Activated T-cell treated with anti-CD3 and anti-CD28 coated beads, Interleukin-2, amount 50 U/mL, for 4 hours (primary cell): ENCODE measurements at places on chromosomes 11 and 22. TPM values are rescaled to one million over a fixed set of nuclear protein-coding genes. Genes with fewer than 3 reads are reported as not detected.
A peak's percentile ranks its signal among the peaks of the same experiment; 100 is the strongest.

UBASH3B gene
- total RNA-seq, result 37.6 TPM

CDC42BPG gene
- 0.18 TPM for total RNA-seq

DNA sequence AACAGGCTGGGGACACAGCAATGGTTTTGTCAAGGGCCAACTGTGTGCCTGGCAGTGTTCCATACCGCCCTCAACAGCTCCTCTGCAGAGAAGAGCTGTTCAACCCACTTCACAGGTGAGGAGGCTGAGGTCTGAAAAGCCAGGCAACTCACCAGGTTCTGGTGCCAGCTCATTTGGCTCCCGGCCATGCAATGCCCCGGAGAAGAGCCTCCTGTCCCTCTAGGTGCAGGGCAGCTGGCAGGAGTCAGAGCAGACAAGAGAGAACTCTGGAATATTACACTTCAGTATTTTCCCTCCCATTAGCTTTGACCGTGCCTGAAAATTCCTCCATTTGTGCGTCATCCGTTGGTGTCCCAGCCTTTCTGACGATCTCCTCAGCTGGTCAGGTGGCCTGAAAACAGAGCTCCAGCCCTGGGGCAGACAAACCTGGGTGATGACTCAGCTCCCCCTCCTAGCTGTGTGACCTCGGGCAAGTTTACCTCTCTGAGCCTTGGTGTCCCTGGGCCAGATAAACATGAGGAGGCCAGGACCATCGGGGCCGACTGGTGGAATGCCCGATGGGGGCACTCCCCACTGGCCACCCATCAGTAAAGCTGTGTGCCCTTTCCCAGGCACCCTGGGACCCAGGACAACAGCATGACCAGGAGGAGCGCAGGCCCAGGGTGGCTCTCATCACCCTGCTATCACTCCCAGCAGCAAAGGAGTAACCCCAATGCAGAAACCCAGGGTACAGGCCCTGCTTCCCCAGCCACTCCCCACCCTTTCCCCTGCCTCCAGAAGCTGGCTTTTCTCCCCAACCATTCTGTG lies 9.6 kb upstream of the C1QTNF6 start:
- DNase-seq, result no peak

GRCh38 chr11:9735919-9736318 lies 72.0 kb downstream of the SWAP70 start:
- no peak for DNase-seq

HTR3B gene
- not detected for total RNA-seq

CCDC88B gene
- total RNA-seq, result 96.2 TPM

- no peak for DNase-seq
Observed at GRCh38 chr11:62985041-62985750, 429 bp upstream of the SLC22A6 start.

SLC22A8 gene
- not detected for total RNA-seq

DNA sequence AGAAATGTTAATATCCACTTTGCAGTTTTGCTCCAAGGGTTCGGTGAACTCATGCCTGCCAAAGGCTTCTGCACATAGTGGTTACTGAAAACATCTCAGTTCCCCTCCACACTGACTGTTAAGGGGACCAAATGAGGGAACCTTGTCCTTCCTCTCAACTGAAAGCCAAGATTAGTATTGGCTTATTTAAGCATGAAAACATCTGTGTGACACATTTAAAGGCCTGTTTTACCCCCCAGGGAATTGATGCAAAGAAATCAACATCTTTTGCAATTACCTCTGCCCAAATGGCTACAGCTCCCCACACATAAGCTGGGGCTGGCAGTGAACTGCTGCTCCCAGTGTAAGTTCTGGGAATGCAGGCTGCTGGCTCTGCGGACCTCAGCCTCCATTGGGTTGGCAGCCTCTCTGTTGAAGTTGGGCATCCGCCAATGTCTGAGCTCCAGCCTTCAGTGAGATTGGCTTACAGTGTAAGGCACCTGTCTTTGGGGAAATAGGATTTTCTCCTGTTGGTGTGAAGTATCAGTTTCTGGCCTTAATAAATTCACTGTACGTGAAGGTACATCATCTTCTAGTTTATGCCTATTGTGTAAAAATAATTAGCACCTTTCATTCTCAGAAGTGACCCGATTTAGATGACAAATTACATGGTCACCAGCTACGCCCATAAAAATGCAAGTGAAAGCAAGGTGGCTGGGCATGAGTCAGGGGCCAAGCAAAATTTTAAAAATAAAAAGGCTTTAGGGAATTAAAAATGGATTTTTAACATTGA lies 213.4 kb upstream of the SYN3 start:
- no peak for DNase-seq

LMO2 gene
- 0.18 TPM for total RNA-seq

GRCh38 chr22:50118557-50119168 lies 28.9 kb downstream of the MOV10L1 start:
- no peak for DNase-seq

OR52A5 gene
- total RNA-seq, result not detected

GRCh38 chr22:49439373-49439772 lies 388.3 kb downstream of the BRD1 start:
- DNase-seq, result no peak

DNA sequence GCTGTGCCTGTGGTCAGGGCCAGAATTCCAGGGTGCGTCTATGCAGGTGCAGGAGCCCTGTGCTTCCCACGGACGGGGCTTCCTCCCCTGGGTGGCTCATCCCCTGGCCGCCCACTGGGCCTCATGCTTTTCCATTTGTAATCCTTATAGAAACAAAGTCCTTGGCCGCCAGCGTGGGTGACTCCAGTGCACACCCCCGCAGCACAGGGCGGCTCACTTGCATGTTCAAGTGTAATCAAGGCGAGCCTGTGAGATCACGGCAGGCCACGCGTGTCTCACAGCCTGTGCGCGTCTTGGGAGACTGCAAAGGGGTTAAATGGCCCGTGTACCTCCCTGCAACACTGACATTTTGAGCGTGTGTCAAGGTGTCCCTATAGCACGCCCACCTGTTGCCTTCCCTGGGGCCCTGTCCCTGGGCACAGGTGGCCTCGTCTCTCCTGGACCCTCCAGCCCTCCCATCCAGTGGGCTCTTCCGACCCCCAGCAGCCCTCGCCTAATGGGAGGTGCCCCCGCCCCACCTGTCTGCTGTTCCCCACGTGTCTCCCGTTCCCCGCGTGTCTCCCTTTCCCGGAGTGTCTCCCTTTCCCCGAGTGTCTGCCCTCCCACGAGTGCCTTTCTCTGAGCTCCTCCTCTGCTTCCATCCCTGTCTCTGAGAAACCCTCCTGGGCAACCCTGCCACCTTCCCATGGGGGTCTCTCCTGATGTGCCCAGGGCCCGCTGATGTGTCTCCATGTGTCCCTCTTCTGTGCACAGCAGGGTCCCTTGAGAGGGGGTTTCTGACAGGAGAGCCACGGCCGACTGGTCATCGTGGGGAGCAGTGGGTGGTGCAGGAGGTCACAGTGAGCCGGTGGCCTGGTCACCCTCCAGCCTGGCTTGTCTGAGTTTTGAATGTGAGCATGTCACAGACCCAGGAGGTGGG lies 1215.3 kb downstream of the BRD1 start:
- DNase-seq, result no peak

DNA sequence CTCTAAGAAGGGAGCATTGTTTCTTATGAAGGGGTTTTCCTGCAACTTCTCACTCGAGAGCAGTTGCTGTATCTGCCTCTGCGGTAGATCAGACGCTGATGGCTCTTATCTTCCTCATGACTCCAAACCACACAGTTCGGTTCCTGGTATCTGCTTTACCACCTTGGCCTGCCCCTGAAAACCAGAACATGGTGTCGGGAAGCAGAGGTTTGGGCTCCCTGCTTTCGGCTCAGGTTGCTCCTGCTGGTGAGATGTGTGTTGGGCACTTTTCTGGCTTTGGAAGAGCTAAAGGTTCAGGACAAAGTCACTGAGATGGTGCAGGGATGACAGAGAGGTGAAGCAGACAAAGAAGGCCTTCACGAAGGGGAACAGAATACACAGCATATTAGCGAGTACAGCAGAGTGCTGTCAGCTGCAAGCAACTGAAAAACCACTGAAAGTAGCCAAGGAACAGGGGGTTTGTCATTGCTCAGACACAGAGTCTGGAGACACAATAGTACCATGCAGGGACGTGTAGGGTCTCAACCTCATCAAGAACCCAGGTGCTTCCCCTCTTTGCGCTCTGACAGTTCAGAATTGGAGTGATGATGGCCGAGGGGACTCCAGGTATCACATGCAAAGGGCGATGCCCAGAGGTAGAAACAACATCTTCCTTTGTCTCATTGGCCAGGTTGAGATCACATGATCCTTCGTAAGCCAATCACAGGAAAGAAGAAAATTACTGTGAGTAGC lies 11.9 kb upstream of the CSF2RB start:
- DNase-seq, result no peak

DNA sequence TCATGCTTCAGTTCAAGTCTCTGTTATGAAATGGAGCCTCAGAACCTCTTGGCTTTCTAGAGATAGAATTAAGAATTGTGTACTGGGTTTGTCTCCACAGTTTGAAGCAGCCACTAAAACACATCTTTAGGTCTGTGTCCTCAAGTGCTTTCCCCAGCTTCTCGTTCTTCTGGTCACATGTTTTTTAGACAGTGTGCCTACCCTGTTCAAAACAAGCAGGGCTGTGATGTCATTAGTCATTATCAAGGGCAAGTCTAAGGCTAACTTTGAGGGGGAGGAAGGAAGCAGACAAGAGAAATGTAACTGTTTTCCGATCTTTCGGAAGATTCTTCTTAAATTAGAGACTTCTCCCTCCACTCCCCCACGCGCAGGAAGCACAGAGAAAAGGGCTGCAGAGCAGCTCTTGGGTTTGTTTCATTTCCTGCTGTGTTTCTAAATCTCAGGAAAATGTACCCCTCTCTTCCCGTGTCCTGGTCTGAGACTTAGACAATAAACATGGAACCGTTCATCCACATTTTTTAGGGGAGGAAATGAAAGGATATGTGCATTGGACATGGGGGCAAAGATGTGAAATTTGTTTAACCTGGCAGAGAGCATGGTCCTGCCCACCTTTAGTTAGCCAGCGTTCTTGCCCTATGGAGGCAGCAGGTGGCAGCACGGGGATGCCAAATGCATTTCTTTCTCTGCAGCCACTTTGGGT lies 3.1 kb downstream of the AKIP1 start:
- DNase-seq, result peak; percentile 37

DNA sequence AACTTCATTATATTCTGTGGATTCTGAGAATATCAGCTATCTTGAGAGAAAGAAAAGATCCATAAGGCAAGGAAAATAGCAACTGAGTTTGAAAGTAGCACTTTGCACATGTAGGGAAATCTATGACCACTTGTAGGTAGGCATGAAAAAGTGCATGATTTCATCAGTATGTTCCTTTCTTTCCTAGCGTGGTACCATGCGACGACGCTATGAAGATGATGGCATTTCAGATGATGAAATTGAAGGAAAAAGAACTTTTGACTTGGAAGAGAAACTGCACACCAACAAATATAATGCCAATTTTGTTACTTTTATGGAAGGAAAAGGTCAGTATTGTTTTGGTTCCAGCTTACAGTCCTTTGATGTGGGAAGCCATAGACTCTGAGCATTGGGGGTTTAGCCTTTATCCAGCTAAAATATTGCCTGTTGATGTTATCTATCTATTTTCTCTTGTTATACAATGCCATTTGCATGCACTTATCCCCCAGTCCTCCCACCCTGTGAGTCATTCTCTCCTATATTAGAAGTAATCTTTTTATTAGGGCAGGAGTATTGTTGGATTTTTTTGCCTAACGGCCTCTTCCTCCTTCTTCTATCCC lies 60.9 kb downstream of the KDM2A start:
- DNase-seq, result no peak

DNA sequence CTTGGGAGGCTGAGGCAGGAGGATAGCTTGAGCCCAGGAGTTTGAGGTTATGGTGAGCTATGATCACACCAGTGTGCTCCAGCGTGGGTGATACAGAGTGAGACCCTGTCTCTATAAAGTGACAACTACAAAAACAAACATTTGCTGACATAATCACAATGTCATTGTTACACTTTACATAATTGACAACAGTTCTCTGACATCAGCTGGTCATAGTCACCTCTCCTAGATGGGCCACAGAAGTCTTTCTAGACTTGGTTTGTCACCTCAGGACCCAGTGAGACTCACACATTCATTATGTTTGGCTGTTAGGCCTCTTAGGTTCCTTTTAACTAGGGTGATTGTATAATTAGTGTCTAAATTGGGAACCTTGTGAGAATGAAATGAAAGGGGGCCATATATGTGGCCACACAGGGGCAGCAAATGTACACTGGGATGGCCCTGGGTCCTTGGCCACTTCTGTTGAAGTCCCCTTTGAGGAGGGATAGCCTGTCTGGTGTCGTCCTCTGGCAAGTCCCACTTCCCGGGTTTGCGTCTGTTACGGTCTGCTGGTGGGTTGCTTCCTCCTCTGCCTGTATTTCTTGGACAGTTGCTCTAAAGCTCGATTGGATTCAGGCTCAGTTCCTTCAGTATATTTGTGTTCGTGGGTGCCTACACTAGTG lies 5.8 kb upstream of the PPIL2 start:
- DNase-seq, result no peak

RIMBP3C gene
- 0.57 TPM for total RNA-seq

DNA sequence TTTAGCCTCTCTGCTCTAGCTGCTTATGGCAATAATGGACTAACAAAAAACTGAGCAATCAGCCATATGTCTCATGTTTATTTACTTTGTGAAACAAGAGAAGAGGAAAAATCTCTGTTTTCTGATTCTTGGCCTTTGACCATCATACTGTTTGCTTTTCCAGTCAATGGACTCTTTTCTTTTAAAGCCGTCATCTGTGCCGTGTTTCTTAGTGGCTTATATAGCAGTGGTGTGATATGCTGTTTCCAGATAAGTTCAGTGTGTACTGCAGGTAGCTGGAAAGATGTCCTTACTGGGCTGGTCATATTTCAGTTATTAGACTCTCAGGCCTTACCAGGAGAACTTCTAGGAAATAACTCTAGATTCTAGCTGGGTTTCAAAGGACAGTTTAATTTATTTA lies 33.6 kb upstream of the TECTA start:
- DNase-seq, result no peak

- DNase-seq, result no peak
Observed at GRCh38 chr11:17473071-17473744, 3.4 kb downstream of the ABCC8 start.

DNA sequence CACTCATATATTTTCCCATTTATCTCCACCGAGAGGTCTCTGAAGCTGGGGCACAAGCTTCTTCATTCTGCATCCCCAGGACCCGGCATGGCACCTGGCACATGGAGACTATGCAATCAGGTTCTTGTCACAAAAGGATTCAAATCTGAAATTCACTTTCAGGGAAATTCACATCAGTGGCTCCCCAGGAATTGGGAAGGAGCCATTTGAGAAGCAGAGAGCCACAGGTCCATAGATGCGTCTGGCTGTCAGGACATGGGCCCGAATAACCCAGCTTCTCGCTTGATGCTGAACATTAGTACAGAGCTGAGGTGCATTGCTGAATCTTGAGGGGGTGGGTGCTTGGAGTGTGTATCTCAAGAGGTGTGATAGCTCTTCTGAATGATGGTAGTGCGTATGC lies 82.5 kb downstream of the TSPAN18 start:
- DNase-seq, result no peak

- no peak for DNase-seq
Observed at GRCh38 chr22:42608136-42608822, 6.4 kb downstream of the POLDIP3 start.
